Stimulated activated CD4-positive, alpha-beta T cell treated with anti-CD3 and anti-CD28 coated beads, TNF-alpha, amount 100 ng/mL, for 1 hour (primary cell): ENCODE measurements at places on chromosomes 1 and 21.

DNA sequence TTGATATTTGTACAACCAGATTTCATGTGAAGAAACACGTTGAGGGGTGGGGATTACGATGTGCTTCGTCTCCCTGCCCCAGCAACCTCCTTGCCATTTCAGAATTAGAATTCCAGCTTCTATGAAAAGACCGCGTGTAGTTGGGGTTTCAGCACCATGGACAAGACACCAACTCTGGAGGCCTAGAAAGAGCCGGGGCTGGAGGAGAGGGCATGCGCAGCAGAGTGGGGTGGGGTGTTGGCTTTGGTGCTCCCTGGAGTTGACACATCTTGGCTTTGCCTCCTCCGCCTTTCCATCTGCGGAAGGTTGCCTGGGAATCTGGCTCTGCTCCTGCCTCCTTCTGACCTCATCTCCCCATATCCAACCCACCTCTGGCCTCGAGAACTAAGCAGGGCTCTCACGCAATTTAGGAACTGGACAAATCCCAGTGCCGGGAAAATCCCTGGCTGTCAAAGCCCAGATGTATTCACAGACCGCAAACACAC lies 11.8 kb downstream of the HTR6 start:
- no peak for DNase-seq

- no peak for DNase-seq
Measured at GRCh38 chr1:109623601-109624161, 4.0 kb downstream of the AMPD2 start.

DNA sequence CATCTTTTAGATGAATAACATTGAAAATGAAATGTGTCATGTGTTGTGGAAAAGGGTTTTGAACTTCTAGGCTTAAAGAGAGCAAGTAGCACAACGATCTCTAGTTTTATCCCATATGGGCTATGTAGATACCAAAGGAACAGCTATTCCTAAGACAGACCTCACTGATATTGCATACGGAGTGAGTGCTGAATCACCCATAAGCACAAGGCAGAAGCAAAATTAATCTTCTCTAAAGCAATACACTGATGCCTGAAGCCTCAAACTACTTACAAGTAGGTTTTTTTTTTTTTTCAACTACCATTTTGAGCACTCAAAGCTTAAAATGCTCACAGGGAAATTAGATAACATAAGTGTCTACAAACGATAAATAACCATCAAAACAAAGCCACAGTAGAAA lies 5.0 kb upstream of the KMO start:
- DNase-seq = no peak

GRCh38 chr1:1883092-1883873 lies 7.6 kb downstream of the GNB1 start:
- no peak for DNase-seq

- no peak for DNase-seq
Measured at GRCh38 chr1:51442198-51442597, 76.9 kb downstream of the EPS15 start.

- no peak for DNase-seq
Measured at GRCh38 chr1:200206761-200207160, 179.3 kb downstream of the NR5A2 start.

- DNase-seq = no peak
Measured at GRCh38 chr1:196584696-196585095, 23.5 kb downstream of the KCNT2 start.

DNA sequence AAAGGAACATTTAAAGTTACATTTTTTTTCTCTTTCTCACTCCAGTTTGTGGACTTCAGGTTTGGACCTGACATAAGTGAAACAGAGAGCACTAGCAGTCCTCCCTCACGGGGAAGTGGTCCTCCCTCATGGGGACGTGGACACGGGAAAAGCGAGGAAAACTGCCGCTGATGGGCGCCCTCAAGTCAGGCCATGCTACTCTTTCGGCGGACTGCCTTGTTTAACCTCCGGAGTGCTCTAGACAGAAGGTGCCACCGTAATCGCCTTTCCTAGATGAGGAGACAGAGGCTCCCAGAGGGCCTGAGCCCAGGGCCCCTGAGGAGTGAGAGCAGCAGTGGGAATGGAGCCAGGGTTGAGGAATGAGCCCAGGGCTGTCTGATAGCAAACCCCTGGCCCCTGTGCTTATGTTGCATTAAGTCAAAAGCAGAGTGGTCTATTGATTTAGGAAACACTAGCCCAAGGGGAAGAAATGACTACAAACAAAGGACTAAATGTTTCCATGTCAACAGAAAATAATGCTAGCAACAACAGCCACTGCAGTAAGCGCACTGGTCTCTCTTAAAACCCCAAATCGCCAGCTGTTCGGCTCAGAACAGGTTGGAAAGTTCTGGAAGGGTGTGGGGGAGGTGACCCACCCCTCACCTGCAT lies 84.1 kb downstream of the DMRTB1 start:
- no peak for DNase-seq

- no peak for DNase-seq
Measured at GRCh38 chr21:33857846-33858666, 57.5 kb downstream of the ATP5PO start.

DNA sequence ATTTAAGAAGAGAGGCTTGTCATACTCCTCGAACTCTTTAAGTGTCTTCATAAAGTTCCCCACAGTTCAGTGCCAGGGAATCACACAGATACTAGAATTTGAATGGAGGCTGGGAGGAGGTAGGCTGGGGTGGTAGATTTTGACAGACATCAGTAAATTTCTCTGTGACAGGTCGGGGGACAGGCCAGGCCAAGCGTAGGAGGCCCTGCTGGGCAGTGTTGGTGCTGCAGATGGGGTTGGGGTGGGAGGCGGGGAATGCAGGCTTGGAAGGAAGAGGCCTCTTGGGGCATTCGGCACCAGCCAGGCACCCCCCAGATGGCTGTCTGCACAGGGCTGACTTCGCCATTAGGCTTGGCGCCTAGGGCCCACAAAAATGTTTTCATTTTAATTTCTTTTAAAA lies 84.0 kb downstream of the MAN1C1 start:
- DNase-seq = no peak

DNA sequence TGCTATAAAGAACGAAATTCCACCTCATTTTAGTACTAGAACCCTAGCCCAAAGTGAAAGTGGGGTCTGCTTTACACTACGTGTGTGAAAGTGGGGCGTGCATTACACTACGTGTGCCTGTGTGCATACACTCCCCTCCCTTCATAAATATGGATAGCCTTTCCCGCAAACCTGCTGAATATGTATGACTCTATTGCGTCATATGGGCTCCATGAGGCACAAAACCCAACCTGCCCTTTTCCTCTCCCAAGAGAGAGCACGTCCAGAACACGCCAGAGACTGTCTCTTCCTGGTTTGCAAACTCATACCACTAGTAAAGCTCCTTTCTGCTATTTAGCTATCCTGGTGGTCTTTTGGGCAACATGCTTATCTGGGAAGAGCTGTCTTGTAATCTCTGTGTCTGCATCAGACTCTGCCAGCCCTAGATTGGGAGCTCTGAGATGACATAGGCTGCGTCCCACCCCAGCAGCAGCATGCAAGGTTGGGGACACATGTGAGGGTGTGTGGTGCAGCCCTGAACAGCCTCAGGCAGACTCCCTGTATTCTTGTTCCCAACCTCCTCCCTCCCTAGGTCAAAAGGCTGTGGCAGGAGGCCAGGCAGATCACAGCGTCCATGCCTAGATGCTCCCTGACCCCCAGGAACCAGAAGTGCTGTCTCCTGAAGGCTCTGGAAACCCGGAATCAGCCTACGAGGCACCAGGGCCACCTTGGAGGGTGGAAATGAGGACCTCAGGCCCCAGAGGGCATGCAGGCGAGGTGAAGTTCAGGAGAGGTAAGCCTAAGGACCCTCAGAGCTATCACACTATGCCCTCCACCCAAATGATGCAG lies 12.3 kb upstream of the PADI1 start:
- no peak for DNase-seq

- DNase-seq = no peak
Measured at GRCh38 chr1:205709059-205709398, 28.7 kb upstream of the SLC45A3 start.

DNA sequence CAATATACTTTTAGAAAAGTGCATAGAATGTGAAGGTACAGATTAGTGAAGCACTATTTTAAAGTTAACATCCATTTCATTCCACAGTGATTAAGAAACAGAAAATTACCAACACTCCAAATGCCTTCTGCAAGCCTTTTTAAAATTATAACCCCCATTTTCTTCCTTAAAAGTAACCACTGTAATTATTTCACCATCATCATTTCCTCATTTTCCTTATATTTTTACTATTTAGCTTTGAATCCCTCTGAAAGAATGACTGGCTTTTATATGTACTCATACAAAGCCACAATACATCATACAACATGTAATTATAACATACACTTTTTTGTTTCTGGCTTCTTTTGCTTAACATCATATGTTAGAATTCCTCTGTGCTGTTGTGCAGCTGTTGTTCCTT lies 6.5 kb upstream of the NEGR1 start:
- DNase-seq = no peak

GRCh38 chr1:87024936-87025540 lies 110.6 kb downstream of the HS2ST1 start:
- DNase-seq = no peak
